NB4 (cell line): ENCODE measurements at places on chromosomes 5 and 9.

- no peak for DNase-seq
Observed at GRCh38 chr9:80070071-80070742, 498.4 kb downstream of the TLE4 start.

DNA sequence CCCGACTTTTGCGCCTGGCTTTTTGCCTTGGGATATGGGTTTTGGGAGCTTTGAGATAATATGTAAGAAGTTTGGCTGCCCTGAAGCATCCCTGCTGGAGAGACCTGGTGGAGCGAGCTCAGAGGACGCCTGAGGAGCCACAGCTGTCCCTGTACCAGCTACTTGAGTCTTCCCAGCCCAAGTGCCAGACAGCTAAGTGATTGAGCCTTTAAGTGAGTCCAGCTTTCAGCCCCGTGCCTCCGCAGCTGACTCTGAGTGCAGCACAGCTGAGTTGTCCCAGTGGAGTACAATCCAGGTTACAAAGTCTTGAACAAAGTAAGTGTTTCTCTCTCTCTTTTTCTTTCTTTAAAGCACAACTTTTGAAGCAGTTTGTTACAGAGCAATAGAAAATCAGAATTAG is 203.8 kb upstream of the DAP start:
- no peak for DNase-seq

- no peak for DNase-seq
Observed at GRCh38 chr5:83162601-83163000, 85.3 kb downstream of the XRCC4 start.

DNA sequence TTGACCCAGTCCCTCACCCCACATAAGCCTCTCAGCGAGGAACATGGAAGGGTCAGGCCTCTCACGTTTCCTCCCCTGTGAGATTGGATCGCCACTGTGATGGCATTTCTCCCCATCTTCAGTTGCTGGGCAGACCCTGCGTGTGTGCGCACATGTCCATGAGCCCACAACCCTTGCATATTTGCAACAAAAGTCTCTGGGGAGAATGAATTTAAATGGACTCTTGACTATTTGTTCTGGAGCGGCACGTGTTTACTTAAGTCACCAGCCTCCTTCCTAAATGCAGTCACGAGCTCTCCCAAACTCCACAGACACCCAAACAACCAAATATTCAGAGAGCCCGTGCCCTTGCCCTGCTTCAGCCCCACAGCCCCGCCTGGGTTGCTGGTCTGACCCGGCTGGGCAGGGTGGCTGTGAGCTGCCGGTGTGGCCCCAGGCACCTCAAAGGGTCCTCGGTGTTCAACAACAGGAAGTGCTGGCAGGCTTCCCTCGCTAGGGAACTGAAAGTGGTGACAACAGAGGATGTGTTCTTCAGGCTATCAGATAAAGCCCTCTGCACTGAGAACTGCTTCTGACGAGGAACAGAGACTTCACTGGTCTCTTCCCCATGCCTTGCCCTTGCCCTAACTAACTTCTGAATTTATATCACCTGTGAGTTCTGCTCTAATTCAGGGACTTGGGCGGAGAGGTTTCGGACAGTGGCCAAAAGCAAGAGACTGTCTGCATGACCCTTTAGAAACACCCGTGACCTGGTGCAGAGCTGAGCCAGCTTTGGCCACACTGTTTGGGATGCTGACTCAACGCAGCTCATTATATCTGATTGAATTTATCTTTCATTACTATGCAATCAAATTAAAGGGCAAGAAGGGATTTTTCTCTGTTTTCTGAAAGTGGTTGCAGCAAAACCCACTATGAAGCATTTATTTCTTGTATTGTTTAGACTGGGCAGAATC is 19.2 kb upstream of the CD180 start:
- DNase-seq = peak; percentile 72

DNA sequence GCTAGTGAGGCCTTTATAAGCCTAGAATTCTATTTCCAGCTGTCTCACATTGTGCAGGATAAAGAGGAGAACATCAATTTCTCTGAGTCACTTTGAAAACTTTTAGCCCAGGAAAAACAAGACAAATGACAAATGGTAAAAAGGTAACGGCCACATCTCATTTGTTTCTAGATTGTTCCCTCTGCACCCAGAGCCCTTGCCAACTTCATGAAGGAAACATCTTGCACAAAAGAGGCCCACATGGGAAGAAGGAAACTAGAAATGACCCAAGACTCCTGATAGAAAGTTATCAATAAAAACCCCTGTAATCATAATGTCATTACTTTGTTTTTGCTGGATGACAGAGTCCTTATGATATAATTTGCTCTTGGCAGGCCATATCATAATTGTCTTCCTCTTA is 5.3 kb downstream of the DPYSL3 start:
- no peak for DNase-seq

GRCh38 chr5:145531038-145531734 is 304.0 kb downstream of the PRELID2 start:
- DNase-seq = no peak

DNA sequence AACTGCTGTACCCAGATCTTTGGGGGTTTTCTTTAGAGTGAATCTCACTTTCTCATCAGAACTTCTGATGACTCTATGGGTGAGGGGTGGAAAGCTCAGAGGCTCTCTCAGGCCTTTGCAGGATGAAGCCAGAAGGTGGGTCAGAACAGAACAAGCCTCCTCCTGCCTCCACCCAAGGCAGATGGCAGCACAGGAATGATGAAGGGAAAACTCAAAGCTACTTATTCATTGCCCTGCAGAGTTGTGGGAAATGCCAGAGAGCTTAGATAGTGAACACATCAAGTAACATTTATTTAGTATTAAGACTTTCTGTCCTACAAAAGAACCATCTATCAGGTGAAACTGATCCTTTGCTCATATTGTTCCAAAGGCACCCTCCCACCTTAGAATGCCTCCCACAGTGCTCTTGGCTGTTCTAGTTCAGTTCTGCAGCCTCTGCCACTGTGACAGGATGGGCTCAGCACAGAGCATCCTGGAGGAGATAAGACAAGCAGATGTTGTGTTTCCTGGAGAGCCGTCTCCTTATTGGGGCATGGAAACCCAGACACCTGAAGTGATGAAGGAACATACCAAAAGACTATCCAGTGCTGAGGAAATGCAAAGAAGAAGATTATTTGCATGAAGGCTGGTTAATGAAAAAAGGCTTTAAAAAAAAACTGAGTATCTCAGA is 146.6 kb downstream of the ADAMTS12 start:
- no peak for DNase-seq

GRCh38 chr5:59249160-59249559 is 644.4 kb downstream of the PDE4D start:
- DNase-seq = no peak

DNA sequence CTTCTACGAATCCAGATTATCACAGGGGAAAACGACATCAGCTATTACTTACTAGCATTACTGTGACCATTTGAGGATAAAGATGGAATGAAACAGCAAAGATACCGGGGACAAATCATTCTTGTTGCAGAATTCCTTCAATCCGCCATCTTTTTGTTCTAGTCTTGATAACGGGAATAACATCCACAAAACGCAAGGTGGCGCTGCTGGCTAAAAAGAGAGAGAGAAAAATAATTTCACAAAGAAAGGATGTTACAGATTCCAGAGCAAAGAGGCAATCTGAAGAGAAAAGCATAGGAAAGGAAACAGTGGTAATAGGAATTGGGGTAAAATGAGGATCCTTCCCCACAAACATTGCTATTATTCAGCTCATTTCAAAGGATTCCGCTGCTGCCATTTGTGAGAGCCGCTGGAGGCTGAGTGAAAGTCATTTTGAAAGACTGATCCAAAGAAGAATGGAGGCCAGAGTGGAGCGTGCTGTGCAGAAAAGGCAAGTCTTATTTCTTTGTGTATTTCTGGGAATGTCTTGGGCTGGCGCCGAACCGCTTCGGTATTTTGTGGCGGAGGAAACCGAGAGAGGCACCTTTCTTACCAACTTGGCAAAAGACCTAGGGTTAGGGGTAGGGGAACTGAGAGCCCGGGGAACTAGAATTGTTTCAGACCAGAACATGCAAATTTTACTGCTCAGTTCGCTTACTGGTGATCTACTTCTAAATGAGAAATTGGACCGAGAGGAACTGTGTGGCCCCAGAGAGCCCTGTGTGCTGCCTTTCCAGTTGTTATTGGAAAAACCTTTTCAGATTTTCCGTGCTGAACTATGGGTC is at the start of gene PCDHB7:
PCDHB7 (plus strand) TSS at position 264 of the 824 bp plus-strand sequence; CDS start at position 456, 192 bp downstream.
- peak; percentile 49 for DNase-seq
